ENCODE measurements at places on chromosomes 2 and 18.

DNA sequence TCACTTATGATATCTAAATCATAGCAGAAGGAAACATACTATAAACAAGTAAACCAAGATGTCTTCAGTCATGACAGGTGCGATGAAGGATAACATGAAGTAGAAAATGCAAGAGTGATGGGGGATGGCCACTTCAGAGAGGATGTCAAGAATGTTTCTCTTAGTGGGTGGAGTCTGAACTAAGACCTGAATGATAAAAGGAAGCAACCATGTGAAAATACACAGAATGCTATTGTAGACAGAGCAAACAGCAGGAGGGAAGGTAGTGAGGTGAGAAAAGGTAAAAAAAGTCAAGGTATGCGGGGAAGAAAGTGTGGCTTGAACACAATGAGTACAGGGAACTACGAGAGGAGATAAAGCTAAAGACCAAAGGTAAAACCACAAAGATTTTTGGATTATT is 341.6 kb downstream of the FBXO15 start:
- no peak for DNase-seq

- no peak for DNase-seq
Observed at GRCh38 chr2:65576861-65577601, 144.6 kb upstream of the SPRED2 start.

DNA sequence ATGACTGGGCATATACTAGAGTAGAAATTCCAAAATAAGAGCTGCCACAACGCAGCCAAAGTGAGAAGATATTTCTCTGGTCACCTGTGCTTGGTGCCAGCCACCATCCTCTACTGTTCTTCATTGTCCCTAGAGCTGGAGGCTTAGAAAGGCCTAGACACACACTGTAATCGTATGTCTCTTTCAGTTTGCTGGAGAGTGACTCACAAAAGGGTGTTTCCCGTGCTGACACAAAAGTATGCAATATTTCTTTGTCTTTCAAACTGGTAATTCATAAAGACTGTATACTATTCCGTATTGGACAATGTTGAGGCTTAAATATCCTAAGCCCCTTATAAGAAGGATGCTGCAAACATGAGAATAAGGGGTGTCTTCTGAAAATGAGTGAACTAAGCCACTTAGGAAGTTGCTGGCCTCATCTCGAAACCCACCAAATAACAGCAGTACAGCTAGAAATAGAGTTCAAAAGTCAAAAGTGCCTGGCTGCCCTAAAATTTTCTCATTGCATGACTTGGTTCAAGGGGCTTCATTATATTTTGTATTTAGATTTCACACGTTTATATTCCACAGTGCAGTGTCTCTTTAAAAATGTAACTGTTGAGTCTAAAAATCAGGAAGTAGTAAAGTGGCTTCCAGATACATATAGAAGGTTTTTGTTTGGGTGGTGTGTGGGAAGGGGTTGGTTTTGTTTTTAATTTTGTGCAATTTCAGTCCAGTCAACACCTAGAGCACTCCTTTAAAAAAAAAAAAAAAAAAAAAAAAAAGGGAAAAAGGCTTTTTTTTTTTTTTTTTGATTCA is 601.1 kb downstream of the ARHGAP15 start:
- no peak for DNase-seq

DNA sequence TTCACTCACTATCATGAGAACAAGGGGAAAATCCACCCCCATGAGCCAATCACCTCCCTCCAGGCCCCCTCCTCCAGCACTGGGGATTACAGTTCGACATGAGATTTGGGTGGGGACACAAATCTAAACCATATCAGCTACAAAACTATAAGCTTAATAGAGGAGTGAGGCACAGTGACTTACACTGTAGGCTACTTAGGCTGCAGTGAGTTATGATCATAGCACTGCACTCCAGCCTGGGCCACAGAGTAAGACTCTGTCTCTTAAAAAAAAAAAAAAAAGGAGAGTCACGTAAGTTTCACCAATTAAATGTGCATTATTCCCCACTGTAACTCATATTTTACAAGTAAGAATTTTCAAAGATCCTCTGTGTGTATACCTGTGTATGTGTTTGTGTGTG is 26.2 kb upstream of the COLEC12 start:
- DNase-seq, result no peak

- no peak for DNase-seq
Observed at GRCh38 chr2:221555494-221555846, 16.6 kb downstream of the EPHA4 start.

DNA sequence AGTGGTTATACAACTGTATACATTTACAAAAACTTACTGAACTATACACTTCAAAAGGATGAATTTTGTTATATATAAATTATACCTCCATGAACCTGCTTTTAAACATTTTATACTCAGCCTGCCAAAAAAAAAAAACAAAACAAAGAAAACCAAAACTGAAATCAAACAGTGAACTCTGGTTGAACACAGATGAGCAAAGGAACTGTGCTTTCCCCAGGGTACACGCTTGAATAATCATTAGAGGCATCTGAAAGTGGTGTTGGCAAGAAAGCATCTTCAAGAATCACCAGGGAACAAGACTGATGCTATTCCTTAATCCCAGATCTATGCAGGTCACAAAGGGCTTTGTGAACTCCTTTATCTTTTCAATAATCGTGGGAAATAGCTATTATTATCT is 77.0 kb upstream of the LYPD1 start:
- DNase-seq, result no peak

GRCh38 chr2:97763176-97763845 is 49.9 kb downstream of the ZAP70 start:
- no peak for DNase-seq

GRCh38 chr18:3383381-3383915 is 66.5 kb upstream of the TGIF1 start:
- no peak for DNase-seq

DNA sequence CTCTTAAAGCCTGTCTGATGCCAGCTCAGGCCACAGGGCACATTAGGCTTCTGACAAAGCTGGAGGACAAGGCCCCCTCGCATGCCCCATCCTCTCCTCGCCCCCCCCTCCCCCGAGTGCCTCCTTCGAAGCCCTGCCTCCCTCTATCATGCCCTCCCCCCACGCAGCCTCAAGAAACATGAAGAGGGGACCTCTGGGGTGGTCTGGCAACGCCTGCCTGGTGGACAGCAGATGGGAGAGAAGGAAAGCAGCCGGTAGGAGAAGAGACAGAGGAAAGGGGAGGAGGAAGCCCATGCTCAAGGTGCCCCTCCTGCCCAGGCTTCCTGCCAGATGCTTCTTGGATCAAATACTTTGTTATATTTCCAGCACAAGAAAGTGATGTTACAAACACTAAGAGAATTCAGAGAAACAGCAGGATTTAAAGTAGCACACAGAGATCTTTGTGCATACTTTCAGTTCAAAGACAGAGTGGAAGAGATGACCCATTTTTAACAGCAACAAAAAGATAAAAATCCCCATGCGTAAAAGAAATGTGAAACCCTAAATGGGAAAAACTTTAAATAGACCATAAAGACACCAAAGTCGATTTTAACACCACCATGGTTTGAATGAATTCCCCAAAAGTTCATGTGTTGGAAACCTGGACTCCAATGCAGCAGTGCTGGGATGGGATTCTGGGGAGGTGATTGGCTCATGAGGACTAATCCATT is 19.0 kb downstream of the BOK start:
- no peak for DNase-seq

- DNase-seq, result no peak
Observed at GRCh38 chr2:165674780-165675179, 119.3 kb downstream of the GALNT3 start.

DNA sequence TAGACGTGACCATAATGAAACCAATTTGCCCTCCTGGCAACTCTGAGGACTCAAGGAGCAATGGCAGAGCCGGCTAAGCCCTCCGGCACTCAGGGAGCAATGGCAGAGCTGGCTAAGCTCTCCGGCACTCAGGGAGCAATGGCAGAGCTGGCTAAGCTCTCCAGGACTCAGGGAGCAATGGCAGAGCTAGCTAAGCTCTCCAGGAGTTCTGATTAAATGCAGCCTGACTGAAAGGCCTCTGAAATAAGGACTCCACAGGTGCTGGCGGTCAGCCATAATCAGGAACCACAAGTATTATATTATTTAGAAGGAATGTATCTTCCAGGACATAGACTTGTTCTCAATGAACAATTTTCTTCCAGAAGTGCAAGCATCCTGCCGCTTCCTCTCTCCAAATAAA is 65.2 kb downstream of the C2orf76 start:
- no peak for DNase-seq

- no peak for DNase-seq
Observed at GRCh38 chr2:188322569-188323551, 31.2 kb downstream of the GULP1 start.

GRCh38 chr18:34038086-34038485 is 186.6 kb downstream of the NOL4 start:
- no peak for DNase-seq

GRCh38 chr2:6896930-6897759 is 19.6 kb downstream of the RSAD2 start:
- DNase-seq, result no peak

DNA sequence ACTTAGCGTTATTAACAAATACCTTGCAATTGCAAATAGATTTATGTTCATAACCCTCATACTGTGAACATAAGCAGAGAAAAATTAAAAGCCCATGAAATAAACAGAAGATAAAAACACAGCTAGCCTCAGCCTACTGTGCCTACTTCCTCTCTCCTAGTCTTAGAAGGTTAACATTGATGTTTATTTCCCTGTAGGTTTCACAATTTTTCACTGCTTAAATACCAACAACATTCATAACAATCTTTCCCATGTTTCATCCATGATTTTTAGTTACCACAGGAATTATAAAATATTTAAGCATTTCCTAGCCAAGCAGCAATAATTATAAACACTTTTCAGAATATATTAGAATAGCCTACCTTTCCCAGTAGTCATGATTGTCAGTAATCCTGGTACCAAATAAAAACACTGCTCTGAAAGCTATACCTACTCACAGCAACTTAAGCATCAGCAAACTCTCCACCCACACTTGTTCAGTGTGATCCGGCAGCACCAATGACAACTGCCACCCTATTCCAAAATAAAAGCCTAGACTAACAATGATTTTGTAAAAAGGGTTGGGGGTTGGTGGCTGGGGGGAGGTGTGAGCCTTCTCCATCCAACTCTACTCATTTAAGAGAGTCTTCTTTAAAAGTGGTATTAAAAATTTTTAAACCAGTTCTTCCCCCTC is 40.6 kb upstream of the RNU4ATAC start:
- DNase-seq, result no peak

GRCh38 chr18:11981192-11981542 is at the start of gene IMPA2:
TSS of gene IMPA2 (plus strand) at chr18:11981507. CDS start at chr18:11981670, 163 bp downstream.
- DNase-seq, result no peak

DNA sequence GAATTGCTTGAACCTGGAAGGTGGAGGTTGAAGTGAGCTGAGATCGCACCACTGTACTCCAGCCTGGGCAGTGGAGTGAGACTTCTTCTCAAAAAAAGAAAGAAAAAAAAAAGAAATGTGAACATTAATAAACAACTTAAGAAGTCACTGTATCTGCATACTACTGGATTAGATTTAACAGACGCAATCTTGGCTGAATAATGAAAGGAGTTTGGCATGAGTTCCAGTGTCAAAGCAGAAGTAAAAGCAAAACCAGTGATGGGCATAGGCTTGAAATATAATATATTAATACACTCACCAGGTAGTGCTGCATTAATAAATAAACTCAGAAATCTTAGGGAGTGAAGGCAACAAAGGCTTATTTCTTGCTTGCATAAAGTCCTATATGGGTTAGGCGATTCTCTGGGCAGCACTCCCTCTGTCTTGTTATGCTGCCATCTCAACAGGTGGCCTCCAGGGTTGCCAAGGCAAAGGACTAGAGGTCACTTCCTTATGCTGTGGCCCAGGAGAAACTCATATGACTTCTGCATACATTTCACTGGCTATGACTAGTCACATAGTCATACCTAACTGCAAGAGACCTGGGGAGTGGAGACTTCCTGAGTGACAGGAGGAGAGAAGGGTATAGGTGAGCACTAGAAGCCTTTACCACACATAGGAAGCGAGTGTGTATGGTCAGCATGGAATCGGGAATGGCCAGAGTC is 296.2 kb upstream of the SPRED2 start:
- no peak for DNase-seq

GRCh38 chr2:60333264-60333663 is 220.2 kb downstream of the BCL11A start:
- no peak for DNase-seq

DNA sequence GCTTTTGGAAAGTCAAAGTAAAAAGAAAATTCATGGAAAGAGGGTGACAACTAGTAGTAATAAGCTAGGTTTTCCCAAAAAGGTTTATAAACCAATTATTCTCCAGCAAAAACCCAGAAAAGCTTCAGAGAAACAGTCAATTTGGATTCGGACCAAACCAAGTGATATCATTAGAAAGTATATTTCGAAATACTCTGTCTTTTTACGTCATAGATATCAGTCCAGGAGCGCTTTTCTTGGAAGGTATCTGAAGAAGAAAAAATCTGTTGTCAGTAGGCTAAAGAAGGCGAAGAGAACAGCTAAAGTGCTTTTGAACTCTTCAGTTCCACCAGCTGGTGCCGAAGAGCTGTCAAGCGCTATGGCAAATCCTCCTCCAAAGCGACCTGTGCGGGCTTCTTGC is 36.6 kb downstream of the ZDBF2 start:
- no peak for DNase-seq

DNA sequence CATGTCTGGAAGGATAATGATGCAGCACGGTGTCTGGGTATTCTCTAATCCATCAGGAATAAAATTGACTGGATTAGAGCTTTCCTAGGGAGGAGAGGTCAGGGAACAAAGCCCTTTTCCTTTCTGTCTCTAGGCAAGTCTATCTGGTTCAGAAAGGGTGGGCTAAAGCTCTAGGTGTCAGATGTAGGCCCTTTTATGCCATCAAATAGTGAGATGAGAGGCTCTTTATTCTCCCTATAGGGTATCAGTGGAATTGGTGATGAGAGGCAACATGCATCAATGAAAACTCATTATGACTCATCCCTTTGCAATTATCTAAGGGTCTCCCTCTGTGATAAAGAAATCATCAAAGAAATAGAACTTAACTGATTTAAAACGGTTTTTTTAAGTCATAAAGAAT is 328.0 kb upstream of the CRIM1 start:
- DNase-seq, result no peak

- no peak for DNase-seq
Observed at GRCh38 chr2:96895032-96895745, 25.3 kb upstream of the SEMA4C start.

DNA sequence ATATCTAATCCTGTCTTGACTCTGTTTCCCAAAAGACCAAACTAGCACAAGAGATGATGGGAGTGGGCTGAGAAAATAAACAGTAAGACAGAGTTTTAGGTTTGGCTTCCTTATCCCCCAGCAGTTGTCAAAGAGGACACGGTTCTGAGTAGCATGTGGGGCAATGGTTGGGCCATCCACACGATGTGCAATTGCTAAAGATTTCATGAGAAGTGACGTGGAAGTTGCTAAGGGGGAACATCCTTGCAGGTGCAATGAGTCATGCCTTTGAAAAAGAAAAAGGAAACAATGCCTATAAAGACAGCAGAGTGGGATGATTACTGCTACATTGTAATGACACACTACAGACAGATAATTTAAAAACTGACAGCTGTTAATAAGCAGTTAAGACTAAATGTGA is 1395.8 kb downstream of the LRP1B start:
- DNase-seq, result no peak

DNA sequence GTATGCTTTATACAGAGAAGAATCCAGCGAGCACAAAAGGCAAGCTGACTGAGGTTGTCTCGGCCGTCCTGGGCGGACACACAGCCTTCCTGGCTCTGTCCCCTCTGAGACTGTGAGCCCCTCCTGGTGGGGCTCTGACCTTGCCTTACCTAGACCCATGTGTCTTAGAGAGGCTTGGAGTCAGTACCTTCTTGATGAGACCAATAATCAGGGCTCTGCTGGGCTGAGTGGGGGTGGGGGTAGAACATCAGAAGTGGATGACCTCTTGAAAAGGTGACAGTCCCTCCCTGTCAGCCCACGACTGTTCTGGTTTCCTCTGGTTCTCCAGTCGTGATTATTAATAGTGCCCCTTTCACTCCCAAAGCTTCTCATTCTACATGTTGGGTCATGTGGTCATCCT is 31.2 kb downstream of the TWIST2 start:
- DNase-seq, result no peak
